Smooth muscle cell of the pulmonary artery (primary cell): ENCODE measurements at places on chromosomes 11 and 22. TPM values are rescaled to one million over a fixed set of nuclear protein-coding genes. Genes with fewer than 3 reads are reported as not detected.

DDI1 gene
- not detected in 2 replicates for total RNA-seq

PRAME gene
- not detected in 2 replicates for total RNA-seq

KRTAP5-2 gene
- not detected in 2 replicates for total RNA-seq

IGSF9B gene
- 0.73 and 2.2 TPM in 2 replicates for total RNA-seq

NCF4 gene
- not detected in 2 replicates for total RNA-seq

DERL3 gene
- total RNA-seq: 0.85 and 0.89 TPM in 2 replicates

SLC29A2 gene
- total RNA-seq: 0.36 and 0.78 TPM in 2 replicates

FXYD2 gene
- not detected in 2 replicates for total RNA-seq

INS gene
- total RNA-seq: not detected in 2 replicates

ACR gene
- total RNA-seq: not detected in 2 replicates

PTPN5 gene
- total RNA-seq: not detected in 2 replicates

MYBPC3 gene
- not detected in 2 replicates for total RNA-seq

OR9I1 gene
- not detected in 2 replicates for total RNA-seq

C11orf21 gene
- 0.07 and 0.20 TPM in 2 replicates for total RNA-seq

P2RY6 gene
- 1.5 and 2.5 TPM in 2 replicates for total RNA-seq

FIBIN gene
- 15.4 and 28.8 TPM in 2 replicates for total RNA-seq

SLC5A1 gene
- not detected in 2 replicates for total RNA-seq

PARVG gene
- 0.13 TPM in 1 of 2 replicates, not detected in the other for total RNA-seq

RASSF10 gene
- 0.23 TPM in 1 of 2 replicates, not detected in the other for total RNA-seq

OR56A1 gene
- total RNA-seq: not detected in 2 replicates

MMP8 gene
- total RNA-seq: 0.07 TPM in 2 replicates

CYP2R1 gene
- 5.9 and 8.4 TPM in 2 replicates for total RNA-seq

HEPN1 gene
- total RNA-seq: not detected in 2 replicates

FGF19 gene
- total RNA-seq: not detected in 2 replicates

SLCO2B1 gene
- total RNA-seq: 0.03 TPM in 1 of 2 replicates, not detected in the other

KRTAP5-7 gene
- total RNA-seq: not detected in 2 replicates

RTN4R gene
- total RNA-seq: 0.52 and 0.76 TPM in 2 replicates

C11orf86 gene
- total RNA-seq: not detected in 2 replicates

MS4A6E gene
- total RNA-seq: not detected in 2 replicates

CDC45 gene
- 2.4 and 3.8 TPM in 2 replicates for total RNA-seq

FAM180B gene
- not detected in 2 replicates for total RNA-seq

ADAMTS8 gene
- 0.07 and 0.65 TPM in 2 replicates for total RNA-seq

IFITM5 gene
- not detected in 2 replicates for total RNA-seq

SYT7 gene
- total RNA-seq: 7.4 and 40.1 TPM in 2 replicates

MMP7 gene
- not detected in 2 replicates for total RNA-seq

KCNK4 gene
- 0.13 and 0.20 TPM in 2 replicates for total RNA-seq

SLC39A13 gene
- 106 and 128 TPM in 2 replicates for total RNA-seq

F2 gene
- total RNA-seq: not detected in 2 replicates

DRD2 gene
- not detected in 2 replicates for total RNA-seq

ADORA2A gene
- 1.6 and 2.5 TPM in 2 replicates for total RNA-seq

TMEM151A gene
- total RNA-seq: 0.72 and 2.2 TPM in 2 replicates

TEX12 gene
- 0.20 TPM in 1 of 2 replicates, not detected in the other for total RNA-seq

PGA5 gene
- total RNA-seq: 0.65 TPM in 1 of 2 replicates, not detected in the other

GP1BB gene
- 4.3 and 5.9 TPM in 2 replicates for total RNA-seq

SLC22A12 gene
- total RNA-seq: not detected in 2 replicates

CARD10 gene
- total RNA-seq: 0.91 and 3.4 TPM in 2 replicates

SCGB1A1 gene
- total RNA-seq: not detected in 2 replicates

CNGA4 gene
- 0.07 and 0.17 TPM in 2 replicates for total RNA-seq

TPBGL gene
- total RNA-seq: under 0.01 TPM in 1 of 2 replicates, not detected in the other

SCN4B gene
- 0.07 TPM in 1 of 2 replicates, not detected in the other for total RNA-seq

CTSW gene
- total RNA-seq: 0.07 TPM in 1 of 2 replicates, not detected in the other

BATF2 gene
- total RNA-seq: 0.13 and 0.50 TPM in 2 replicates

KCNQ1OT1 gene
- 3.9 and 4.8 TPM in 2 replicates for total RNA-seq

APBB1 gene
- 41.9 and 50.6 TPM in 2 replicates for total RNA-seq

TH gene
- total RNA-seq: not detected in 2 replicates

PTPRCAP gene
- total RNA-seq: 0.17 and 0.46 TPM in 2 replicates

OR5AL1 gene
- total RNA-seq: not detected in 2 replicates
